Stimulated activated naive CD4-positive, alpha-beta T cell treated with Interleukin-2 at 50 U/mL for 16 hours (primary cell): ENCODE measurements at places on chromosomes 6 and 20.

DNA sequence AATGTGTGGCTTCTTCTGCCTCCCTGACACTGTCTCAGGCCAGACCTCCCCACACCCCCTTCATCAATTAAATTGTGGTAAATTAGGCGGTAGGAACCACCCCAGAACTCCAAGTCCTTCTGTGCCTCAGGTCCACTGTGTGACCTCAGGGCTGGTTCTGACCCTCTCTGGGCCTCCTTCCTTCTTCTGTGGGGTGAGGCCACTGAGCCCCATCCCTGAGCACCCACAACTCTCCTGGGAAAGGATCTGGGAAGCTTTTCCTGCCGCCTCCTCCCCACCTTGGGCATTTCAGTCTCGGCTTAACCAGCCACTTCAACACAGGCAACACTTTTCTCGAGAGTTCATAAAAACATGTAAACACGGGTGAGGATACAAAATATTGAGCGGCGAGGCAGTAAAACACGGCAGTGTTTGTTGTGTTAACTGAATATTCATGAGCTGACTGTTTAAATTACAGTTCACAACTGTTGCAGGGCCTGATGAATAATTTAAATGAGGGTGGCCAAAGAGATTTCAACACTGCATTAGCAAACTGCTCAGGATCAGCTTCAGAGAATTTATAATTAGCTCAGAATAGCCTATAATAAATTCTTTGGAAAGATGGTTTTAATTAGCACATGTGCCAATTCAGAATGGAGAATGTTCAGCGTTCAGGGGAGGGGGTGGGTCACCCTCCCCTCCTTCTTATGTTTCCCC is 112.1 kb downstream of the TOX2 start:
- DNase-seq: no peak

DNA sequence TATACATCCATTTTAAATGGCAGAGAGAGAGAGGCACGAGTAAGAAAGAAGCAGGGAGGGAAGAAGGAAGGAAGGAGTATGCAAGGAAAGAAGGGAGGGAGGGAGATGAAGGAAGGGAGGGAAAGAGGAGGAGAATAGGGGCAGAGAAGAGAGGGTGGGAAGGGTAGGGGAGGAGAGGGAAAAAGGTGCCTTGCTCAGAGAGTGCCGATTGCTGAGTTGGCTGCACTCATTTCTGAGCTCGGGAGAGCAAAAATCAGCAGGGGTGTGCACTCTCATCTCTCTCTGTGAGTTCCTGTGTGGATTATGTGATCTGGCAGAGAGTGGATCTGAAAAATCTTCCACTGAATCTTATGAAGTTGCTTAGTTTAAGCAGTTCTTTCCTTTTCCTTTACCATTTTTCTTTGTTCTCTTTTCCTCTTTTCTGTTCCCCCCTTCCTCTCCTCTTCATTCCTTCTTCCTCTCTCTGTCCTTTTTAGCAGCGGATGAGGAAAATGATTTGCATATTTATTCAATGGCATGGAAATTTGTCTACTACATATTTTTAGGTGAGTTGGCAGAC is 108.7 kb downstream of the PERP start:
- DNase-seq: no peak

GRCh38 chr6:37840143-37840939 is 20.8 kb downstream of the ZFAND3 start:
- no peak for DNase-seq

DNA sequence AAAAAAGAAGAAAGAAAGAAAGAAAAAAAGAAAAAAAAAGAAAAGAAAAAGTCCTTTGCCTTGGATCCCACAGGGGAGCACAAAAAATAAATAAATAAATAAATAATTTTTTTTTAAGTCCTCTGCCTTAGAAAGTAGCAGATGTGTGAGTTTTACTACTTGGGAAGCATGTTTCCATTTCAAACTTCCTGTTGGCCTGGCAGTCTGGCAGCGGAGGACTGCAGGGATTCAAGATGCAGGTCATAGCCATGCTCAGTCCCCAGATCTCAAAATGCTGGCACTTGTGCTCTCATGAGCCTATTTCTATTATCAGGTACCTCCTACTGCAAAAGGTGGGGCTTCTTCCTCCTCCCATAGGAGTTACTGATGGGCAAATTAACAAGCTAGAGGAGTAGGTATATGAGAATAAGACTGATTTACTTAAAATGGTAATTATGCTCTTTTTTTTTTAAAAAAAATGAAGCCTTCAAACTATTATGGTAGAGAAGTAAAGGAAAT is 54.2 kb upstream of the MAP7 start:
- no peak for DNase-seq

GRCh38 chr20:4062721-4063606 is 47.6 kb upstream of the RNF24 start:
- DNase-seq: no peak

GRCh38 chr20:21583486-21584168 is 69.8 kb upstream of the NKX2-2 start:
- no peak for DNase-seq

GRCh38 chr6:15730442-15730841 is 67.6 kb upstream of the DTNBP1 start:
- DNase-seq: no peak

GRCh38 chr6:73394577-73395354 is at the start of gene DDX43:
Gene DDX43 (plus strand): TSS chr6:73394828. CDS start chr6:73394906, 78 bp downstream.
- DNase-seq: peak; percentile 13

GRCh38 chr6:104705916-104706442 is 153.7 kb downstream of the HACE1 start:
- DNase-seq: no peak

GRCh38 chr6:15487262-15487661 is 175.6 kb downstream of the DTNBP1 start:
- no peak for DNase-seq

- DNase-seq: no peak
Measured at GRCh38 chr6:39769012-39769411, 23.2 kb upstream of the DAAM2 start.

- no peak for DNase-seq
Measured at GRCh38 chr20:38460040-38460623, 12.5 kb upstream of the RALGAPB start.

- DNase-seq: no peak
Measured at GRCh38 chr6:156776470-156776839, 723 bp upstream of the ARID1B start.

DNA sequence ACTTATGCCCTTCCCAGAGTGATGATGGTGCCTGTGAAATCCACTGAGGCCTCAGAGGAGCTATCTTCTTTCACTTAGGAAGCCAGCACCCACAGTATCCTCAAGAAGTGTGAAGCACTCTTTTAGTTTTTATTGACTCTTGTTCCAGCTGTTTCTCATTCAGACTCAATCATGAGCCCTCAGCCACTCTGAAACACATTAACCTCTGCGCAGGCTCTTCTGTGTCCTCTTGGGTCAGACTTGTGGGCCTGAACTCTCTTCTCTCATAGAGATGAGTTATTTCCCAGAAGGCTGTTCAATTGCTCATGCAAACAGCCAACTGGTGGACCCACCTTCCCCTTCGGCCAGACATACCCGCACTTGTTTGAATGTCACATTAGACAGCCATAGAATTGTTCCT is 27.8 kb upstream of the PREP start:
- DNase-seq: no peak
